ENCODE measurements at places on chromosomes 12 and 14.

DNA sequence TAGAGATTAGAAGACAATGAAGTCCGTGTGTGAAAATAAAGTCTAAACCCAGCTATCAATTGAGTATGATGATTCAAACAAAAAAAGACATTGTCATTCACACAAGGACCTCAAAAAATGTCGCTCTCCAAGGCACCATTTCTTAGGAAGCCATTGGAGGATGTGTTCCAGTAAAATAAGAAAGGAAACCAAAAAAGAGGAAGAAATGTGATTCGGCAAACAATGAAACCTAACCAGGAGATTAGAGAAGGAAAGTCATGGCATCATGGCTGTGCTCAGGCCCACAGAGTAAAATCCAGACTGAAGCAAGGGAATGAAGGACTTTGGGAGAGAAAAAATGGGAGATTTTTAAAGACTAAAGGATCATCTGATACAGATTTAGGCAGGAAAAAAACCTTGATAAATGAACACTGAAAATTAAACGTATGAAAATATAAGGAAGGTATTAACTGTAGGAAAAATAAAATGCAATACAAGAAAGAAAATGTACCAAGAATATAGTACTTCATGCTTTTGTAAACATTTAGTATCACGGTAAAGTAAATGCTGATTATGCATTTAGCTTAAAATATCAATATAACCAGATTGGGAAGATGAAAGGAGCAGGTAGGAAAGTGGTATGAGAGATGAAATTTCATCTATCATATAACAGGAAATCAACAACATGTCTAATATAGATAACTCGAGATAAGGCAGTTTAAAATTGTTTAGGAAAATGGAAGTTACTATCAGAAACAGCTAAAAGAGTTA lies 38.2 kb upstream of the MTHFD1 start:
- DNase-seq, result no peak

DNA sequence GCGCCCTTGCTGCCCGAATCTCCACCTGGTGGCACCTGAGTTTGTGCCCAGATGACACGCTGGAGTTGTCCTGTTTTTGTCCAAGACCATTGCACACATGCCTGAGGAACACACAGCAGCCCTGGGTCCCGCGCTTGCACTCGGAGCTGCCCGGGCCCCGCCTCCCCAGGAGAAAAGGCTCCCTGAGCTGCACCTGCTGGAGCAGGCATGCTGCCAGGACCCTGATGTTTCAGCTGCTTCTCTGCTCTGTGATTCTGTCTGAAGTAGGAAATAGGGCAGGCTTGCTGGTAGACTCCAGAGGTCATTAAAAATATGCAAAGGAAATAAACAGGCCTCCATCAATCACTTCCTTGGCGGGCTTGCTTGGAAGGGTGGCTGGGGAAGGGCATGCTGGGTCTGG lies 271.6 kb downstream of the CACNA1C start:
- no peak for DNase-seq

GRCh38 chr12:39441963-39442830 lies 723 bp downstream of the KIF21A start:
- no peak for DNase-seq

GRCh38 chr14:54146601-54147000 lies 190.0 kb upstream of the BMP4 start:
- no peak for DNase-seq

- DNase-seq, result no peak
Measured at GRCh38 chr12:109170324-109170723, 53.9 kb downstream of the ACACB start.

- no peak for DNase-seq
Measured at GRCh38 chr14:91573894-91574837, 64.1 kb upstream of the PPP4R3A start.

DNA sequence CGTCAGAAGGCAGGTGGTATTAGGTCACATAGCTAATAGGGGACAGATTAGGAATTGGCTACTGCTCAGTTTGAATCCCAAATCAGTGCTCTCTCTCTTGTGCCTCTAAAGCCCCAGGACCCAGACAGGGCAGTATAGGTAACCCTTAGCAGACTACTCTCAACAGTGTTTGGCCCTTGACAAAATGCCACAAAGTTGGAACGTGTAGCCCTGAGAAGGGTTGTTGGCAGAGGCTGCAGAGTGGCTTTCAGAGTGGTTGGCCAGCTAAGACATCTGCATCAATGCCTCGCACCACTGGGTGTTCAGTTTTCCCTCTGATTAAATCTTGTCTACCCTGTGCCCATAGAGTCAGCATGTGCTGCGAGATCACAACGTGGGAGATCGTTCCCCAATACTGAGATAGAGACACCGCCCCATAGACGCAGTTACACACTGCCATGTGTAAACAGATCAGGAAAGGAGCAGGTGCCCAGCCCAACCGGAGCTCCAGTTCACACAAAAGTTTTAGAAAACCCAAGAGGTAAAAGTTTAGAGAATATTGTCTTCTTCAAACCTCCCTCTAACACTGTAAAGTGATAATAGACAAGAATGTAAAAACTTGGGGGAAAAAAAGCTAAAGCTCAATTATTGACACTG lies 48.3 kb downstream of the EML1 start:
- no peak for DNase-seq

GRCh38 chr14:44778604-44779003 lies 183.1 kb downstream of the KLHL28 start:
- no peak for DNase-seq

- no peak for DNase-seq
Measured at GRCh38 chr12:46569826-46570439, 197.4 kb upstream of the SLC38A2 start.

DNA sequence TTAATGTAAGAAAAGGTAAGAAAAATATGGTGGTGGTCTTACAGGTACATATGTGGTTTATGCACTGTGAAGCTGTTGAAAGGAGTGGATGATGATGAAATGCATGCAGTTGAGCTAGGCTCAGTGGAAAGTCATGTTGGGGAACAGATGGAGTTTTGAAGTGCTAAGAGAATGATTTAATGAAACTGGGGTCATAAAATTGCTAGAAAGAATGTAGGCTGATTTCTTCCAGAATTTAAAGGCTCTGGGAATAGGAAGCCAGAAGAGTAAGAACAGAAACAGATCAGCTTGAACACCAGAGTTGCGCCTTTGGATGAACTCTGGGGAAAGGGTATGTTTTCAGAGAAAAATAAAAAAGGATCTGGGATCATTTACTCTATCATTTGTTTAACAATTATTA lies 146.5 kb downstream of the MON2 start:
- DNase-seq, result no peak

DNA sequence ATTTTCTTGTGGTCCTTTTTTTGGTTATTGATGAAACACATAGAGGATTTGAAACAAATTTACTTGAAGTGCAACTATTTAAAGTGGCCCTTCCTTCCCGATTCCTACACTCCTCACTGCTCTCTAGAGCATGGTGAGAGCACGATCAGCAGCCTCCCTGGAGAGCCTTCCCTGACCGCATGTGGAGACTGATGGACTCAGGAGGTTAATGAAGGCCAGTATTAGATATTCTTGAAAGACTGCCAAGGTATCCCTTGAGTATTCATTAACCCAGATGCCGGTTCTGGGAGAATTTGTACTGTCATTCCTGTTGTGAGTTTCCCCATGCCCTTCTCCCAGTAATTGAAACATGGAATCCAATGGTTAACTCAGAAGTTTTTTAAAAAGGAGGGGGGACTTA lies 102.8 kb upstream of the FGD4 start:
- DNase-seq, result no peak

- peak; percentile 69 for DNase-seq
Measured at GRCh38 chr12:121576851-121577391, 3.9 kb downstream of the KDM2B start.

DNA sequence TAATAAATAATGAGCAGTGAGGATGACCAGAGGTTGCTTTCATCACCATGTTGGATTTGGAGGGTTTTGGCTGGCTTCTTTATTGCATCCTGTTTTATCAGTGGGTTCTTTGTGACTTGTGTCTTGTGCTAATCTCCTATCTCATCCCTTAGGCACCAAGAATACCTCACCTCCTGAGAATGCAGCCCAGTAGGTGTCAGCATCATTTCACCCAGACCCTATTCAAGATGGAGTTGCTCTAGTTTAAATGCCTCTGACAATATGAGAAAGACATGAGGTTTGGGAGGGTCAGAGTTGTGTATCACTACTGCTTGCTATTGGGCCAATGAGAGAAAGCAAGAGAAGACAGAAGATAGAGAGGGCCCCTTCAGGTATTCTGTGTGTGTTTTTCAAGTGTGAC lies 592.2 kb downstream of the ETNK1 start:
- no peak for DNase-seq

- DNase-seq, result no peak
Measured at GRCh38 chr12:92785563-92785950, 82.8 kb downstream of the PLEKHG7 start.

DNA sequence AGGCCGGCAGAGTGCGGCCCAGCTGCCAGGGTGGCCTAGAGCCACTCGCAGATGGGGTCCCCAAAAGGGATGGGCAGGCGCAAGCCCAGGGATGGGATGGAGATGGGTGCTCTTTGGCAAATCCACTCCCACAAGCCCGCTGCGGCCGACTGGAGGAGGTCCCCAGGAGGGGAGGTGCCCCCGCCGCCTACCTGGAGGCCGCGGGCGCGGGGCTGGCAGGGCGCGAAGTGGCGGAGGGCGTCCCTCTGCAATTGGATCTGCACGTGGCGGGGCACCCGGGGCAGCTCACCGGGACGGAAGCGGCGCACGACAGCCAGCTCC lies 730 bp downstream of the PPP1R3E start:
- no peak for DNase-seq

- DNase-seq, result no peak
Measured at GRCh38 chr12:46174061-46174662, 94.7 kb downstream of the SLC38A1 start.

- DNase-seq, result no peak
Measured at GRCh38 chr14:38311655-38312054, 55.8 kb upstream of the CLEC14A start.

- no peak for DNase-seq
Measured at GRCh38 chr12:75631831-75632230, 120.4 kb upstream of the KRR1 start.
